Activated T-cell treated with anti-CD3 and anti-CD28 coated beads, Interleukin-2, amount 50 U/mL, for 72 hours (primary cell): ENCODE measurements at places on chromosomes 2 and 18. TPM values are rescaled to one million over a fixed set of nuclear protein-coding genes. Genes with fewer than 3 reads are reported as not detected.
A peak's percentile ranks its signal among the peaks of the same experiment; 100 is the strongest.

DNA sequence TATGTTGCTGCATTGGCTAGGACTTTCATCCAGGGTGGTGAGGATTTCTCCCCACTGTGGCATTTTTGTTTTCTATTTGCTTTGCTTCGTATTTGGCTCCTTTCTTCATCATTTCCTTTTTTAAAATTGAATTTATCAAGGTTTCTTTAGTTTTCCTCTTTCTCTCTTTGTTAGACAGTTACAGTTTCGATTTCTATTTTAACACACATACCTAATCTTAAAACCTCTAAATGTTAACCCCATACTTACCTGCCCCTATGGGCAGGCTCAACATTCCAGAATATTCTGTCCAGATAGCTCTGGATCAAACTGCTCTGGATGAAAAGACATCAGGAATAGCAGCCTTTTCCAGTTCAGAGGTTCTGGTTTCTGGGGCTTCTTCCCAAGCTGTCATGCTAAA, 49.2 kb downstream of the DIPK1C start:
- no peak for DNase-seq

- no peak for DNase-seq
Measured at GRCh38 chr2:12114816-12115215, 368.4 kb downstream of the LPIN1 start.

DNA sequence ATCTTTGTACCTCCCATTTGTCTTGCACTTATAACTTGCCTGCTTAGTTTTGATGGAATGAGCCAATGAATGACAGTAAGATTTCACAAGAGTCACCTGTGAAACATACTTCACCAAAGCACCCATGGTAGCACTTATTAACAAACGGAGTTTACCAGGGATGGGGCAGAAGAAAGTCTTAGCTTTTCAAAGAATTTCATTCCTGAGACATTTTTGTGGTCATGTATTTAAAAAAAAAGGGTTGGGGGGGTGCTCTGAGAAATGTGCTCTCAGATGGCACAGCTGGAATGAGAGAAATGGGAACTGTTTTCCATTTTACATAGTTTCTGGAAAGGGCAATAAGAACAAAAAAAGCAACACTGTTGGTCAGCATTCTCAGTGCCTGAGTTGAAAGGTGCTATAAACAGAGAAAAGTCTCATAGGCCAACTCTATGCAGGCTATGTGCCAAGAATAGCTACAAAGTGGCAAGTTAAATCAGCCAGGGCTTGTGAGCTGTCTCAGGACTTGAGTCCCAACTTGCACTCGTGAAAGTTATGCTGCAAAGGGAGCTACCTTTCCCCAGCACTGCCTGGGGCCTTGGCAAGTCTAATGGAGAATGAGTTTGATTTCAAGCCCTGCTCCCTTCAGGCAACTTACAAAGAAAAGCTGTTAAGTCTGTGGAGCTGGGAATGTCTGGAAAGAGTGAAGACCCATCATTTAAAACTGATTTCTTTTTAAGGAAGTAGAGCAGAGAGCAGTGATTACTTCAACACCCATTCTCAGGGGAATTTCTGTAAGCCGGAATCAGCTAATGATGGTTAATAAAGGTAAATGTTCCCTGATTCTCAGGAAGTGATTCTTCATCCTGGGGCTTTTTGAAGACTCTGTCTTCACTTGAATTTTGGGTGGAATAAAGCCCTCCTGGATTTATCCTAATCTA, 170.6 kb downstream of the SLC8A1 start:
- no peak for DNase-seq

DNA sequence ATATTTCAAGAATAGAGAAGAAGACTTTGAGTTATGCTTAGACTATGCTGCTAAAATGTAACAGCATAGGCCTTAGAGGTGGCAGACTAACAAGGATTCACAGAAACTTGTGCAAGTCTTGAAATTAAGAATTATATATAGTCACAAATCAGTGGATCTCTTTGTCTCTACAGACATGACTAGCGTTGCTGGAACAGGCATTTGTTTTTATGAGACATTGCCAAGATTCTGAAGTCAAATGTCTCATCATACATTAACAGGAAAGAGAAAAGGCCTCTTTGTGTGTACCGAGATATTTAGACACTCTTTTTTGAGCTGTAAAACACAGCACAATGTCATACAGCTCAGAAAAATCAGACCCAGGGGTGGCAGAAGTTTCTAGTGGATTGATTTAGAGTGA, 207.1 kb downstream of the TMX3 start:
- no peak for DNase-seq

DNA sequence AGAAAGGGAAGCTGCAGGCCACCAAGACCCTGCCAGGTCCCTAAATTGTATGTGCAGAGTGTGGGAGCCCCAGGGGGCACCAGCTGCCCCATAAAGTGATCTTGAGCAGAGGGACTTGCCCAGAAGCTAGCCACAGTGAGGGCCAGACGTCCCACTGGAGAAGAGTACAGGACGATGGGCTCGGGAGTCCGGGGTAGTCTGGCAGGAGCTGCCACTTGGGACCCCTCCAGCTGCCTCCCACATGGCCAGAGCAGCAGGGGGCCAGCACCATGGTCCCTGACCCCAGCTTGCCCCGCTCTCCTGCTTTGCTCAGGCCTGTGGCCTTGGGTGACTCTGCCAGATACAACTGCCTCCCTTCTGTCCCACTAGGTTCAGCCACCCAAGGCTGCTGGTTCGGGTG, 11.7 kb upstream of the LOXHD1 start:
- DNase-seq, result no peak

DNA sequence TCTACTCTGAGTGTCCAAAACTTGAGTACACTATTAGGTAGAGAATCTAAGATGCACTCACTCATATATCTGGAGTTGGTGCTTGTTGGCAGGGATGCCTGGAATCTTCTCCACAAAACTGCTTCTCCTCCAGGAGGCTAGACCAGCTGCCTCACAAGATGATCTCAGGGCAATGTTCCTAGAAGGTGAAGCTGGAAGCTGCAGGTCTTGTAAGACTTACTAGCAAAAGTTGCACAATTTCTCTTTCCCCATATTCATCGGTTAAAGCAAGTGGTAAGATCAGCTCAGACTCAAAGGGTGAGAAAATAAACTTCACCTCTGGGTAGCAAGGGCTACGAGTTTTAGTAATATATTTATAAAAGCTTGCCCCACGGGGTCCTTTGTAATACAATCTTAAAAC, 454.4 kb upstream of the ACVR2A start:
- DNase-seq, result no peak

GRCh38 chr2:183105402-183106134, 18.7 kb upstream of the NUP35 start:
- DNase-seq, result no peak

GRCh38 chr18:46732201-46732600, 24.7 kb downstream of the ST8SIA5 start:
- no peak for DNase-seq

- DNase-seq, result no peak
Measured at GRCh38 chr2:21423854-21424253, 300.1 kb downstream of the TDRD15 start.

DNA sequence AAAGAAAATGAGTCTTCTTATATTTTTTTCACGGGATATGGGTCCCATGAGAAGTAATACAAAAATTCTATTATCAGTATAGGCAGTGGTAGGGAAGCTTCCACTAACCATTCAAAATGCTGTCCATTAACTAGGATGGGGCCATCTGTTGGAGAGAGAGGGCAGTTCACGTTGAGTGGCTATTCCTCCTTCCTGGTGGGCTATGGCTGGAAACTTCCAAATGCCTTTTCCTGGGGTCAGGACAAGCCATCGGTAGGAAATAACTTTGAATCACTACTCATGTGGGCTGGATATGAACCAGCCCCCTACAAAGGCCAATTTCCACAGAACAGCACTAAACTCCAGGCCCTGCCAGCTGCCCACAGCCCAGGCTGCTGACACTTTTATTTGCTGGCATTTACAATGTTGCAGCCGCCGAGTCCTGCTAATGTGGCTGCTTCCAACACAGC, 156.1 kb upstream of the HNRNPA3 start:
- no peak for DNase-seq

GRCh38 chr2:27356056-27356381, 545 bp downstream of the GTF3C2 start:
- DNase-seq, result no peak

GRCh38 chr18:22021701-22022100, 147.7 kb upstream of the GATA6 start:
- DNase-seq, result no peak

DNA sequence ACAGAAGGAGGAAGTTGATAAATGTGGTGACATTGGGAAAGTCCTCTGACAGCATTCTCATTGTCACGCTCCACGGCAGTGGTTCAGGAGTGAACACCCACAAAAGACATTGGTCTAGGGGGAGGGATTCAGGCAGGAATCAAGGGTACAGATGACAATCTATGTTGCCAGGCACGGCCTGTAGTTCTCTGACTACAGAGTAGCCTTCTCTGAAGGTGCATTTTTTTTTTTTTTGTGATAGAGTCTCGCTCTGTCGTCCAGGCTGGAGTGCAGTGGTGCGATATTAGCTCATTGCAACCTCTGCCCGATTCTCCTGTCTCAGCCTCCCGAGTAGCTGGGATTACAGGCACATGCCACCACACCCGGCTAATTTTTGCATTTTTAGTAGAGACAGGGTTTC, 7.4 kb upstream of the MOB1A start:
- DNase-seq, result peak; percentile 68

DNA sequence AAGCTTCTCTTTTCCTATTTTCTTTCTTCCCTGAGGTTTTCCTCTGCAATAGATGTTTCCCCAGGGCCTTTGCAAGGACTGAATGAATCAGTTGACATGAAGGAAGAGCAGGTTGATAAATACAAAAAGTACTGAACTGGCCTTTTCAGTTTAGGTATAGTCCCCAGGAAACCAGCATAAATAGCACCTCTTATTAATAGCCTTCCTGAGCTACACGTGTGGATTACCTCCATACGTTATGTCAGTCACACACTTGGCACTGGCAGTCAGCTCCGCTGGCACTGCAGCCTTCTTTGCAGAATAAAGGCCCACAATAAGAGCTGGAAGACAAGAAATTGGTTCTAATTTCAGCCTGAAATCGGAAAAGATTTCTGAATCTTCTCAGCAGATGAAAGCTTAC, 60.7 kb downstream of the KCTD18 start:
- DNase-seq, result no peak

LYPD1 gene
- not detected for total RNA-seq

NYAP2 gene
- 0.05 TPM for total RNA-seq

GIGYF2 gene
- total RNA-seq, result 62.7 TPM

KCNE4 gene
- not detected for total RNA-seq

MROH2A gene
- not detected for total RNA-seq

AMER3 gene
- total RNA-seq, result not detected
